Stimulated activated CD4-positive, alpha-beta T cell treated with anti-CD3 and anti-CD28 coated beads, Interleukin-4, amount 100 ng/mL, for 4 hours (primary cell): ENCODE measurements at places on chromosomes 11 and 22.
A peak's percentile ranks its signal among the peaks of the same experiment; 100 is the strongest.

GRCh38 chr11:72983560-72983959 lies 158.6 kb downstream of the FCHSD2 start:
- DNase-seq = no peak

DNA sequence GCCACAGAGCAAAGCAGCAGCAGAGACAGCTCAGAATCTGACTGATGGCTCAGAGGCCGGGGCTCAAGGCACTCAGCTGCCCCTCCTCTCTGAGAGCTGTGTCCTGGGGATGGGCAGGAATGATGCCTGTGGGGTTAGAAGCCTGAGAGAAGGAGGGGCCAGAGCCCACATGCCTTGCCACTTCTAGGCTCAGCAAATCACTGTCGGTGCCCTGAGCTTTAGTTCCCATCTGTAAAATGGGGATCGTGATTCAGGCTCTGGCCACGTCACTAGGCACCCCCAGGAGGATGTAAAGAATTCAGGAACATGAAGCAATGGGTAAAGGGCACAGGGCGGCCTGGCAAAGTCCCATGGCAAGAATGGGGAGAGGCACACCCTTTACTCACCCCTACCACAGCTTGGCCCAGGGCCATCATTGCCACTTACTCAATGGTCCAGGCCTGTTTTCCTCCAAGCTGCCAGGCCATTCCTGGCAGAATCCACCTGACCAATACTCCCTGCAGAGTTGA lies 3.4 kb upstream of the CDC42EP2 start:
- no peak for DNase-seq

- no peak for DNase-seq
Observed at GRCh38 chr11:76615950-76616349, 54.6 kb downstream of the LRRC32 start.

DNA sequence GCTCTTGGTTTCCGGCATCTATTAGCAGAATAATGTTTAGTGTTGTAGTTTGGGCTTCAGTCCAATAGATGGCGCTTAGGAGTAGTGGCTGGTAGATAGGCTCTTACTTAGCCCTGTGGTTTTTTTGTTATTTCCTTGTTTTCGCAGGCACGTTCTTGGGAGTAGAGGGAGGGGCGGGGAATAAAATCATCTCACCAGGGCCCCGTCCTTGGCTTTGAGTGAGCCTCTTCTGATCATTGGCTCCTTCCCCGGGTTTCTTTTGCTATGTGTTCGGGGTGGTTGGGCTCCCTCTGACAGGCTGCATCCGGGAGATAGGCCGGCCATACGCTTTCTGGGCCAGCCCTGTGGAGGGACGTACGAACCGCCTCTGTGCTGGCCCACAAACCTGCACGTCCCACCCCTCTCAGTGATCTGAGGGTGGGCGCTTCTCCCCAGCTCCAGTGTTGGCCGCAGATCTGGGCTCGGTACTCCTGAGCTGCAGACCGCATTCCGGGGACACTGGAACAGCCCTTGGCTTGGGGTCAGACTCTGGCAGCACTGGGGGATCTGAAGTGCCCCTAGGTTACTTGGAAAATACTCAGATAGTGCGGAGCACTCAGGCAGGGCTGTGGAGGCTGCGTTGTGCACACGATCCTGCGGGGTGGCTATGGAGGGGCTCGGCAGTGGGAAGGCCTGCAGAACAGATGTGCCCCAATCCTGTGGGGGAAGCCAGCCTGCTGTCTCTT lies 217.0 kb downstream of the DYNC2H1 start:
- DNase-seq = no peak

DNA sequence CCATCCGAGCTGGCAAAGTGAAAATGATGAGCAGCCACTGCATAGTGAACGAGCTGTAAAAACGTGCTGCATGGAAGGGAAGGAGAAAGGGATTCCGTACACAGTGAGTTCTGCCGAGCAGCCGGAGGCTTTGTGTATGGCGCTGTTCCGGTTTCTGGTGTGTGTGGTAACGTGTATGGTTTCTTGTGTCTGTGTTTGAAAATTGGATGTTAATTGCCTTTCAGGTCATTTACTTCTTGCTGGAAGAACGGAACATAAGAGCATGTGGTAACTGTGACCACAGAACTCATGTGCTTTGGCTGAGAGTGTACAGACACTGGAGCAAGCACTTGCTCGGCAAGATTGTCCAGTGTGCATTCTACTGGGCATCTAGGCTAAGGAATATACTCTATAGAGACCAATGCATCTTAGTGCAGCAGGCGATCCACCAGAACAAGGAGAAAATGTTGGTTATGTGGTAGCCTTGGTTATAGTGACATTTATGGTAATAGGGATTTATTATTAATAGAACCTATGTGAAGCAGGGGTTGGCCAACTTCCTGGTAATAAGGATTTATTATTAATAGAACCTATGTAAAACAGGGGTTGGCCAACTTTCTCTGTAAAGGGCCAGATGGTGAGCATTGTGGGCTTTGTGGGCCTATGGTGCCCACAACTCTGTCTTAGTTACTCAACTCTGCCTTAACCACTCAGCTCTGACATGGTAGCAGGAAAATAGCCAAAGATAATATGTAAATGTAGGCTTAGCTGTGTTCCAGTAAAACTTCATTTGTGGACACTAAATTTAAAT lies 49.2 kb downstream of the GRAMD1B start:
- DNase-seq = no peak

GRCh38 chr11:117583063-117583801 lies 213.8 kb downstream of the DSCAML1 start:
- DNase-seq = no peak

DNA sequence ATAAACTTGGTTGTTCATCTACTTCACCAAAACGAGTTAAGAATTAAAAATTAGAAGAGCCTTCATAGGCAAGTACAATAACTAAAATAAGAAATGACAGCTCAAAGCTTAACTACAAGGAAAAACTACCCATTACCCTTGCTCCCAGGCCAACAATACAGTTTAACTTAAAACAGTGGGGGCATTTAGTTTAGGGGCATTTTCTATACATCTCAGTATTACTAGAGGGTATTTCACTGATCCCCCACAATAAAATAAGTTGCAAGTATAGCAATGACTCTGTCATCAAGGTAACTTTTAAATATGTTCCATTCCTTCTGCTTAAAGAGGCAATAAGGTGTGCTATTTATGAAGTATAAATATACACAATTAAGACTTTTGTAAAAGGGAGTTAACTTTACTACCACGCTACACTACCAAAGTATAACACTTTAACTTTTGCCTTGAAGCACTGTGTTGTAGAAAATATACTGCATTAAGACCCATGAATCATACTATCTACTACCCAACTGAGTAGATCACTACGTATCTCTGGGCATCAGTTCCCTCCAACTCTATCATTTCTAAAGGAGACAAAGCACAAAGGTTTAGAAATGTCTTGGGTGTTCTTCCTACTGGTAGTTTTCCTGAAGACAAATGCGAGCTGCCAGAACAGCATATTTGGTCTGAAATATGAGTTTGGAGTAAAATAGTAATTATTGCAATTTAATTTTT lies 29.8 kb downstream of the CHORDC1 start:
- no peak for DNase-seq

DNA sequence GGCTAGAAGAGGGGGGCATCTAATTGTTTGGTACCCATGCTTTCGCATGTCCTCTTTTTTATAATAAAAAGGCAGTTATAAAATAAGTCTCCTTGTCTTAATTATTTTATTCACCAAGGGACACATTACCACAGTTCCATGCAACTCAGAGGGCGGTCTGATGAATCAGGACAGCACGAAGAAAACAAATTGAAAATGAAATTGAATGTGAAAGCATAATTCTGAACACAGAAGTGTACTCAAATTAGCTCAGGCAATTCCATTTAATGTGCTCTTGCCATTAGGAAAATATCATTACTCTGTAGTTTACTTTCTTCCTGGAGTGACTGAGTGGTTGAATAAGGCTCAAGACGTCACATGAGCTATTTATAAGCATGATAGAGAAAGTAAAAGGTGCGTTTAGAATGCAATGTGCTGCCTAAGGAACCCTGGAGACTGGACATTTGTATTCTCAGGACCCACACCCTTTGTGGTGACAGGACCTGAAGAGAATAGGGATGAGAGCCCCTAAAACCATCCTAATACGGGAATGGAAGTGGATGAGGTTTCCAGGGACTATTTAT lies 59.6 kb downstream of the MTNR1B start:
- no peak for DNase-seq

DNA sequence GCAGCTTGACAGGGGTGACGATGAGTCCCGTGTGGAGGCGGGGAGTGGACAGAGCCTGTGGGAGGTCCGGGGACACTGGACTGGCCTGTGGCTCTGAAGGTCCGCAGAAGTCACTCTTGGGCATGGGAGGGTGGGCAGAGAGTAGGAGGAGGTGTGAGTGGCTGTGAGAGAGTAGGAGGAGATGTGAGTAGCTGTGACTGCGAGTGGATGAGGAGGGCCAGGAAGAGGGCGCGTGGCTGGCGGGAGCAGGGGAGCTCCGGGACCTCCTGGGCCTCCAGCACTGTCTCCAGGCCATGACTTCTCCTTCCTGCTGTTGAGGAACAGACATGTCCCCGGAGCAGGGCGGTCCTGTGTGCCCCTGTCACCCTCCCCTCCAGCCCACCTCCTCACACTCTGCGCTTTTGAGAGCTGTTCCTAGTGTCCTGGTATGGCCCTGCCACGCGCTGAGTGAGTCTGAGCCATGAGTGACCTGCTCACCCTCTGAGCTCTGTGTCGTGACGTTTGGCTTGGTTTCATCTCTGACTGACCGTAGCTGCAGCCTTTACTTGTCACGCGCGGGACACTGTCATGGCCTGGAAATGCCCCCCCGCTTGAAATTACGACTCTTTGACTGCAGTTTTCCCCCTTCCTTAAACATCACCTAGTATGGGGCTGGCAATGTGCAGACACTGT lies 391.5 kb downstream of the TBC1D22A start:
- DNase-seq = no peak

- DNase-seq = no peak
Observed at GRCh38 chr11:20013346-20014066, 146.8 kb downstream of the DBX1 start.

- DNase-seq = peak; percentile 39
Observed at GRCh38 chr11:134207538-134208239, 16.1 kb downstream of the NCAPD3 start.

DNA sequence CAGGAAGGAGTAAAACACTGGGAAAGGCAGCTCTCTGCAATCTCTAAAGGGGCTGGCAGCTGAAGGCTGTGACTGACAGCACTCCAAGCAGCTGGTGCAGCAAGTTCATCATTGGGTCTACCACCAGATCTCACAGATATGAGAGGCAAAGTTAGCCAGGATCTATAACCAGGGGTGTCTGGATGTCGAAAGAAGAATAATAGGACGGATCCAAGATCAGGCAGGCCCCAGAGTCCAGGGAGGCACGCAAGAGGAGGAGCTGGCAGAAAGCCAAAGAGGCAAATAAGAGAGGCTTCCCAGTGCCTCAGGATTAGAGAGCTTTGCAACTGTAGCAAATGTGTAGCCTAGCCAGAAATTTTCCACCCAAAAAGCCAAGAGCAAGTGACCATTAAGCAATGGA lies 77.1 kb downstream of the RBMXL2 start:
- DNase-seq = no peak

DNA sequence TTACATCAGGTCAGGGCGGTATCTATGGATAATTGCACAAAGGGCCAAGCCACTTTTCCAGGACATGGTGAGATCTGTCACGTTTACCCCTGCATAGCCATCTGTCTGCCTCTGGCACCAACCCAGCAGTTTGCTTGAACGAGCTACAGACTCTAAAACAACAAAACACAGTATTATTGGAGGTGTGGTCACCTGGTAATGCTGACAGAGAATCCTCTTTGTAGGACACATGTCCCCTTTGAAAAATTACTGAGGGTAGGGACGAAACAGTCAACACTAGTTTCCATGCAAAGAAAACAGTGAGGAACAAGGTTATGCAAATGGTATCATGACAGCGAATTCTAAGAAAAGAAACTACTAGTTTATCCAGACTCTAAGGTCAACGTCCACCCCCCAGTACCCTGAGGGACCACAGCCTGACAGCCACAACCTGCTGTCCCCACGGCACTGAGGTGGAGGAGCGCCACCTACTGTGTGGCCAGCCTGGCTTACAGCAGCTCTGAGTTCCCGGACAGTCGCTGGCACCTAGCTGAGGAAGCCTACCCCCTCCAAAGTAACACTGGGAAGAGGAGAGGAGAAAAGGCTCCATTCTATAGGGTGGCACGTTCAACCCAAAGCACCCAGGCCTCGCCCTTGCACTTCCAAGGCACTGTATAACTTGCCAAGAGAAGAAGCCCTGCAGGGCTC lies 117.4 kb upstream of the BID start:
- DNase-seq = no peak

GRCh38 chr22:18005201-18005926 lies 19.0 kb downstream of the MICAL3 start:
- DNase-seq = no peak

GRCh38 chr11:28566339-28567089 lies 458.3 kb downstream of the METTL15 start:
- no peak for DNase-seq

DNA sequence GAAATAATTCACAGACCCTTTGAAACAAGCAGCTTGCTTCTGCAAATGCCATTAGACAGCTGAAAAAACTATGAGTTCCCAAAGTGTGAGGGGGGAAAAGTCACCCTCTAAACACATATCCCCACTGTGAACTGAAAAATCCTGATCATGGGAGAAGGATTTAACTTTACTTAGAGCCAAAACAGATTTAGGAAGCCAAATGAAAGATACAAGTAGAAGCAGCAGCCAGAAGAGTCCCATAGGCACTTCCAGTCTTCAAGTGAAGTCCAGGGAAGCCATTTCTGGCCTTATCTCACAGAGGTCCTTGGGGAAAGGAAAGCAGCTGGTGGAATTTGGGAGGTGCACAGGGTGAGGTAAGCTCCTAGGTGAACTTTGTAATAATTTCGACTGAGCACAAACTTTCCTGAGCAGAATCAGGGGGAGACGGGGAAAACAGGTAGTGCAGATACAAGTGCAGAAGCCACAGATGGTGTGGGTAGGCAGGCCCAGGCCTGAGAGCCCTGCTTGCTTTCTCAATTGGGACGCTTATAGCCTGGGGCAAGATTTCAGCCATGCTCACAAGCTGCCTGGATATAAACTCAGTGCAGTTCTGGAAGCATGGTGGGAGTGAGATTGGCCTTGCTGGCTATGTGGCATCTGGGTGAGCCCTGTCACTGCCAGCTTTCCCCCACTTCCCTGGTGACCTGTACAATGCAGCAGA lies 44.8 kb downstream of the GAS2 start:
- no peak for DNase-seq

DNA sequence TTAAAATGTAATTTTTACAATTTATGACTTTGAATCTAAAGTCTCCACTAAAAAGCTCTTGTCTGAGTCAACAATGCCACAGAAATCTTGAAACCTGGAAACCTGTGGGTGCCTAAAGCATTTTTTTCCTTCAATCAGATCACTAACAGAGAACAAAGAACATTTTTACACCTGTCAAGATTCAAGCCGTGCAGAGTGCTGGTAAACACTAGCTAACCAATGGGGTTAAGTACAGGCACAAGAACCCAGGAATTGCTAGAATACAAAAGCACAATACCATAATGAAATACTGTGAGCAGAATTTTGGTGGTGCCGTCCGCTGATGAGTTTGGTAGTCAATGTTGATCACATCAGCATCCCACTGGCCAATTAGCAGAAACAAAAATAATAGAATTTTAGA lies 380.3 kb upstream of the PITPNB start:
- no peak for DNase-seq

- DNase-seq = no peak
Observed at GRCh38 chr11:92707173-92707619, 262.3 kb upstream of the MTNR1B start.
